ENCODE measurements at places on chromosomes 7 and 10. TPM values are rescaled to one million over a fixed set of nuclear protein-coding genes. Genes with fewer than 3 reads are reported as not detected.

- no peak overlapping the region for H3K27ac ChIP-seq
- peaks cover 46% of the 10 kb centered on the region for H3K4me1 ChIP-seq
Measured at GRCh38 chr10:103767756-103768155, 87.6 kb downstream of the SH3PXD2A start.

- H3K36me3 ChIP-seq = no peaks in the 10 kb centered on the region
- no peak overlapping the region for H3K4me3 ChIP-seq
- H3K4me1 ChIP-seq = no peaks in the 10 kb centered on the region
- no peak for DNase-seq
- H3K27me3 ChIP-seq = no peaks in the 10 kb centered on the region
Measured at GRCh38 chr7:39615350-39615975, 7.9 kb upstream of the RALA start.

Gene MYH16
- not detected for total RNA-seq

DNA sequence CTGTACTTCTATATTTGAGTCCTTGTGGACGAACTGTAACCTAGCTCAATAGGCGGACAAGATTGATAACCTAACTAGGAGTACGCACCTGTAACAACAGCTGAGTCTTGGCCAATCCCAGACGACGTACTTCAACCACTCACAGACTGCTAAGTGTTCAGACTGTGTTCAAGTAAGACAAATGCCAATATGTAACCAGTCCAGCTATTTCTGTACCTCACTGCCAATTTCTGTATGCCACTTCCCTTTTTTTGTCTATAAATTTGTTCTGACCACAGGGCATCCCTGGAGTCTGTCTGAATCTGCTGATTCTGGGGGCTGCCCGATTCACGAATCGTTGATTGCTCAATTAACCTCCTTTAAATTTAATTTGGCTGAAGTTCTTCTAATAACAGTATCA is 32.2 kb downstream of the HACD1 start:
- no peaks in the 10 kb centered on the region for H3K4me1 ChIP-seq
- no peaks in the 10 kb centered on the region for H3K27me3 ChIP-seq
- H3K4me3 ChIP-seq = no peak overlapping the region

DNA sequence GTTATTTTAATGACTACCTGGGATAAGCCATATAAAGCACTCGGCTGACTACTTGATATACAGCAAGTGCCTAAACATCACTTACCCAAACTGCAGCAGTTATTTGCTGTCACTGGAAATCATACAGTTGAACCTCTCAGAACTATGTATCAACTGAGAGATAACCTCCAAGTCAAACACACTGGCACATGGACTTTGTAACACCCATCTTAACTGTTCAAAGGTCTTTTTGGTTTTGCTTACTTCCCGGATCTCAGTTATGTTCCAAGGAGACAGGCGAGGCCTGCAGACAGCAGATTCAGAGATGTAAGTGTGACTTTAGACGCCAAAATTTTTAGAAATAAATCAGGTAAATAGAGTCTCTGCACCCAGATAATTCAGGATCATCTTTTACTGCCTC is 34.6 kb upstream of the DAGLB start:
- no peak for DNase-seq
- H3K27me3 ChIP-seq = no peaks in the 10 kb centered on the region
- peaks cover 26% of the 10 kb centered on the region for H3K4me1 ChIP-seq
- peak overlapping the region; percentile 79 for H3K4me3 ChIP-seq

Gene HOGA1
- total RNA-seq = not detected

Gene ZCWPW1
- 7.1 TPM for total RNA-seq

DNA sequence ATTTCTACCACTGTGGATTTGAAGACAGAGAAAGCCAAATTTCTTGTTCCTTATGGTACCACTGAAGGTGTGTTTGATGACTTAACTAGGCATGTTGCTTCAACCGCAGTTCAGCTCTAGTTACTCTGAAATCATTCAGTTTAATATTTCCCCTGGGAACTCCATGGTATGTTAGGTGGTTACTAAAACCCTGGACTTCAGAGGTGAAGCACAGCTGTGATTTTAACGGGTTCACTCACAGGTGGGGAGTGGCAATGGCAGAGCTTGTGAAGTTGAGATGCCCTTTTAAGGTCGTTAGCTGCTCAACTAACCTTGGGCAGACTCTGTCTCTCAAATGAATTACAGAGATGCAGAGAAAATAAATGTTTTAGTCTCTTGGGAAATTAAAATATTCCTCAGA is 163.6 kb upstream of the PHYHIPL start:
- no peak for DNase-seq
- no peak overlapping the region for H3K4me3 ChIP-seq
- no peaks in the 10 kb centered on the region for H3K27me3 ChIP-seq

GRCh38 chr10:24481241-24481640 is 242.4 kb downstream of the ARHGAP21 start:
- no peaks in the 10 kb centered on the region for H3K36me3 ChIP-seq
- no peaks in the 10 kb centered on the region for H3K27me3 ChIP-seq
- H3K4me3 ChIP-seq = no peak overlapping the region
- H3K4me1 ChIP-seq = no peaks in the 10 kb centered on the region
- no peak for DNase-seq

Gene CYP2W1
- not detected for total RNA-seq

DNA sequence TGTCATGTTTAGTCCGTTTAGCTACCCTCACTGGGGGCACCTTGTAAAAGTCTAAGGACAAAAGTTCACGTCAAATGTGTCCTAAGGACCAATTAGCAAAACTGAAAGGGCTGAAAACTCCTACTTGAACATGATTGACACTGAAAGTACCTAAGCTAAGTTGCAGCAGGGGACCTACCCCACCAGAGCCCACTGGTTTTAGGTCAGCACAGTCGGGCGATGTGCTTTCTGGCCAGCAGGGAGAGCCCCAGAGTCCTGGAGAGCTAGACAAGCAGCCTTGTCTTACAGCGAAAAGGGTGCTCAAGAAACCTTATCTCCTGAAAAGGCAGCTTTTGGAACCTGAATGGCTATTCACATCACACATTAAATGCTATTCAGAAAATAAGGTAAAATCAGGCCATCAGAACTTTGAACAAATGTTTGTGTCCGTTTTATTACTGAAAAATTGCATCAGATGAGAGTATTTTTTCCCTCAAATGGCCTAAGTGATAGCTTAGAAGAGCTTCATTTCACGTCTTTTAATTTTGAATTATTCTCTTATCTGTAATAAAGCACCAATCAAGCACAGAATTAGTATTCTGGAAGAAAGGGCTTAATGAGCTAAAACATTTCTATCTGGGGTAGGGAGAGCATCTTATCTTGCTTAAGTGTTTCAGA is 52.2 kb upstream of the MKI67 start:
- H3K4me3 ChIP-seq = no peak overlapping the region
- no peak for DNase-seq
- no peaks in the 10 kb centered on the region for H3K36me3 ChIP-seq
- H3K27me3 ChIP-seq = no peaks in the 10 kb centered on the region
- H3K27ac ChIP-seq = no peak overlapping the region

- peaks cover 22% of the 10 kb centered on the region for H3K36me3 ChIP-seq
- H3K27ac ChIP-seq = no peak overlapping the region
- no peak for DNase-seq
Measured at GRCh38 chr7:131111081-131111576, 216.5 kb upstream of the MKLN1 start.

All from naive thymus-derived CD4-positive, alpha-beta T cell (primary cell).